ENCODE measurements at places on chromosomes 11 and 22.

DNA sequence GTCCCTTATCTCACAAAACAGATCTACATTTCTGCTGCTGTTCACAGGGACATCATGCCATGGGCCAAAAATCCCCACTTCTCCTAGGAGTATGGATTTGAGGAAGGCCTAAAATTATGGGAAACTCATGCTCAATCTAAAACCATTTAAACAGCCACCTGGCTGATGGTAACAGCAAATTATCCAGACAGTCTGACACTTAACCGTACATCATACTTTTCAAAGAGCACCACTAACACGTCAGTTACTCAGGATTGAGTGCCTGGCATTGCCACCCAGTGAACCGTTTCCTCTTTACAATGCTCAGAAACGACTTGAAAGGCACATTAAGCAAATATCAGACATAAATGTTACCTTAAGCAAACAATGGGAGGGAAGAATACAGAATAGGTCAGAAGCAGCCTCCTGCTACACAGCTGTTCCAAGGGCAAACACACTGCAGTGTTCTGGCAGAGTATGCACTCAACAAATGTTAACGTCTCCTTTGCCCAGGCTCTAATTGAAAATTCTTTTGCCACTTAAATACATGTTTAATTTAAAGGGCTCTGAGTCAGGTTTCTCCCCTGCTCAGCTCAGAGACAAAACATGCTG lies 18.8 kb upstream of the SLC36A4 start:
- no peak for DNase-seq

GRCh38 chr11:74675761-74676160 lies 55.5 kb downstream of the CHRDL2 start:
- no peak for DNase-seq

DNA sequence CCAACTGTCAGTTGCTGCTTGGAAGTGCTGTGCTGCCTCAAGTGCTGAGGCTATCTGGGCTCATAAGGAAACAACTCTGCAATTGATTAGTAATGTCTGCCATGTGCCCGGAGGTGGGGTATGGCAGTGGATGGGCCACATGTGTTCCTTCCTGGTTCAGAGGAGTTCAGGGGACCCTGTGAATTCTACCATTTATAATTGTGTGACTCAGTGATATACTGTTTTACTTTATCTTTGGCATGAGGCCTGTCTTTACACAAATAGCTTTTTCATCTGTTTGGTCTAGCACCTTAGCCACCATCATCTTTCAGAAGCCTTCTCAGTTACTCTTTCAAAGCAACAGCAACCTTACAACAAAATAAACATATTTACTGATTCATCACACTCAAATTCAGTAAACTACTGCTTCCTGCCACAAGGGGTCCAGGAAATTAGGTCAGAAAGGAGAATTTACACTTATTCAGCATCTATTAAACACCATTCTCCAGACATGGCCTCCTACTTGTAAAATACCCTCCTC lies 20.9 kb downstream of the DKK3 start:
- no peak for DNase-seq

- DNase-seq = no peak
Observed at GRCh38 chr11:113072237-113072858, 111.1 kb downstream of the NCAM1 start.

- DNase-seq = no peak
Observed at GRCh38 chr11:134531327-134532130, 119.5 kb upstream of the B3GAT1 start.

GRCh38 chr11:17550450-17551346 lies 3.6 kb downstream of the OTOG start:
- DNase-seq = no peak

DNA sequence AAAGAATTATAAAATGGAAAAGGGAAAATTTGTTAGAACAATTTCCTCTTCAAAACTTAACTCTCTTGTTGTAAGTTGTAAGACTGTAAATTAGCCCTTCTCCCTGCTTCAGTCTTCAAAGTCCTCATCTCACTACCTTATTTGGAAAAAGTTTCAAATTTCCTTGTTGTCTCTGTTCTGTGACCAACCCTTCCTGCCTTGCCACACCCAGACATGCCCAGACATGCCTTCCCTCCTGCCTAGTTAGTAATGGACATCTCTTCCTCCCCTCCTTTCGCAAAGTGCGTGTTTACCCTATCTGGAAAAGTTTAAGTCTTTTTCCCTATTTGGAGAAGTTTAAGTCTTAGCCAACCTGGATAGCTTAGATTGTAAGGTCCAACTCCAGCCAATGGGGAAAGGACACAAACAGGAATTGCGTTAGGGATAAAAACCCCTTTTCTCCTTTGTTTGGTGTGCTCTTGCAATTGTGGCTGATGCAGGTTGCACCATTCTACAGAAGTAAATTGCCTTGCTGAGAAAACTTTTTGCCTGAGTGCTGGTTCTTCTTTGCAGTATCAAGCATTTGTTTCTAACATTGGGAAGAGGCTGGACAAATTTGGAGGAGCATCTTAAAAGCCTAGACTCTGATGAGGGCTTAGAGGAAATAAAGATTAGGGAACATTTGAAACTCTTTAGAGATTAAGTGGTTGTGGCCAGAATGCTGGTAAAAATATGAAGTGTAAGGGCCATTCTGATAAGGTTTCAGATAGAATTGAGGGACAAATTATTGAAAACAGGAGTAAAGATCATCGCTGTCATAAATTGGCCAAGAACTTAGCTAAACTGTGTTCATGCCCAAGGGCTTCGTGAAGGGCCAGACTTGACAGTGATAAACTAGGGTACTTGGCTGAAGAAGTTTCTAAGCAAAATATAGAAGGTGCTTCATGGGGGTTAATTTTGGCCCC lies 15.4 kb downstream of the OR52K2 start:
- no peak for DNase-seq

DNA sequence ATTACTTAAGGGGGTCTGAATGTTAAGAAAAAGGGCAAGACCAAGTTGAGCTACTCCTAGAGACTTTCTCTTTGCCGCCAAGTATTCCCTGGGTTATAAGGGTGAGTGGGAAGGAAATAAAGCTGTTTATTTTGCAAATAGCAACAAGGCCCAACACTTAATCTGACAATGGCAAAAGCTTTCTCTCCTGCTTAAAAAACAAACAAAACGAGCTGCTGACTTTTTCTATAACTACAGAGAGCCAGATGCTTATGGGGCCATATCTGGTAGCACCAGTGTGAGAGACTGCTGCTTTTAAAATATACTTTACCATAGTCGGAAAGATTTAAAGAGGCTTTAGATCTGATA lies 2.3 kb upstream of the KDM2A start:
- no peak for DNase-seq

- DNase-seq = no peak
Observed at GRCh38 chr11:6022956-6023355, 7.6 kb downstream of the OR56A1 start.

GRCh38 chr22:29215012-29215860 lies 9.5 kb downstream of the EMID1 start:
- DNase-seq = no peak

DNA sequence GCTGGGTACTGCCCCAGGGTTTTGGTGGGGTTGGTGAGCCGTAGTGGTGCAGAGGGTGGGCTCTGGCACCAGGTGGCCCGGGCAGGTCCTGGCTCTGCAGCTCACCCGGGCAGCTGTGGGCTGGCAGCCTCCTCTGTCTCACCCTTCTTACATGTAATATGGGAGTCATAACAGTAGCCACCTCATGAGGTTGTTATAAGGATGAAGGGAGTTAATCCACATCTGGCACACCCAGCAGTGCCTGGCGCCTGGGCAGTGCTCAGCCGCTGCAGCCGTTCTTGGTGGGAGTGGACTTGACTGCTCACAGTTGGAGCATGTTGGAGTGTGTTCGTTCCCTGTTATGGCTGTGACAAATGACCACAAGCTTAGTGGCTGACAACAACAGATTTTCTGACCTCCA lies 28.7 kb downstream of the IGHMBP2 start:
- DNase-seq = no peak

- DNase-seq = no peak
Observed at GRCh38 chr11:117875382-117876058, 938 bp downstream of the FXYD6 start.

- no peak for DNase-seq
Observed at GRCh38 chr11:15654451-15654850, 539.7 kb downstream of the INSC start.

- no peak for DNase-seq
Observed at GRCh38 chr11:83132191-83132590, 24.7 kb upstream of the PCF11 start.

- peak; percentile 33 for DNase-seq
Observed at GRCh38 chr22:46267431-46268279, at the start of gene TTC38. TTC38 (plus strand) TSS chr22:46268008; CDS start chr22:46268040, 32 bp downstream.

GRCh38 chr11:45485070-45485707 lies 180.2 kb downstream of the CHST1 start:
- no peak for DNase-seq

DNA sequence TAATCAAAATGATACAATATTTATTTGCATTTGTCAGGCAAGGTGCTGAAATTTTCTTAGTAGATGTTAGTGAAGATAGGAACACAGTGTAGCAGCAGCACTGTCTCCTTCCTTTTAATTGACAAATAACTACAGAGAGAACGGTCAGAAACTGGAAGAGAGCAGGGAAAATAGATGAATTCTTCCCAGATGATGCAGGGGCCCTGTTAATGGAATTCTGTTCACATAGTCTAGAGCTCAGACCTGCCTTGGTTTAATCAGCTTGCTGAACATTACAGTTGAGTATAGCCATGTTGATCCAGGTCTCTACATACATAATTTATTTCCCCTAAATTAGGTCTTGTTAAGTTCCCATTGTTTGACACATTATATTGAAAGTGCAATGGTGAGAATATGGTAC lies 127.4 kb downstream of the SLC17A6 start:
- DNase-seq = no peak

DNA sequence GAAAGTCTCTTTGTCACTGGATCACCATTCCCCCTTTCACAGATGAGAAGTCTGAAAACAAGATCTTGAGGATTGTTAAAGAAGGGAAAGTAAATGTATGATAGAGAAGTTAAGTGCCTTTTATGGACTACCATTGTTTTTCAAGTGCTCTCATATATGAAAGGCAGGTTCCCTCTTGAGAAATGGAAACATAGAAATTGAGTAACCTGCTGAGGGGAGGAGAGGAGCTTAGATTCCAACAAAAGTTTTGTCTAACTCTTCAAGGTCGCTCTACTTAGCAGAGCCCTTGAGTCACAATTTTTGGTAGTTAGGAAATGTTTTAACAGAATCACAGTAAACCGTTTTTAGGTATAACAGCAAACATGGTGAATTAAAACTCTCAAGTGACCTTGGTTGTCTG lies 80.1 kb downstream of the SVIP start:
- no peak for DNase-seq

- DNase-seq = no peak
Observed at GRCh38 chr11:131423688-131424087, 53.3 kb downstream of the NTM start.

DNA sequence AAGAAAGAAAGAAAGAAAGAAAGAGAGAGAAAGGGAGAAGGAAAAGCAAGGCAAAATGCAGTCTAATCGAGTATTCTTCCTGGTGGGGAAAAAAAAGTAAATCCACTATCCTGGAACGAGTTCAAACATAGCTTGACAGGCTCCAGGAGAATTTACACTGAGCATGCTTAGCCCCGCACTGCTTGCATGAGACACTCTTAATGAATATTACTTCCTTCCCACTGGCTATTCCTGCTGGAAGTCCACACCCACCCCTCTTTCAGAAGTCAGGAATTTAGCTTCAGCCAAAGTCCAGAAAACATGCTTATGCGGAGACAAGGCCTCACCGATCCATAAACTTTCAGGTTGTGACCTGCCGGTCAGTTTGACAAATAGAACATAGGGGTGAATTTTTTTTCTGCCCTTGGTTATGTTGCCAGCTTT lies 251.8 kb upstream of the BLID start:
- DNase-seq = peak; percentile 43

- no peak for DNase-seq
Observed at GRCh38 chr11:7564803-7565202, 51.0 kb downstream of the PPFIBP2 start.

- no peak for DNase-seq
Observed at GRCh38 chr11:10382518-10382917, 72.5 kb upstream of the AMPD3 start.

DNA sequence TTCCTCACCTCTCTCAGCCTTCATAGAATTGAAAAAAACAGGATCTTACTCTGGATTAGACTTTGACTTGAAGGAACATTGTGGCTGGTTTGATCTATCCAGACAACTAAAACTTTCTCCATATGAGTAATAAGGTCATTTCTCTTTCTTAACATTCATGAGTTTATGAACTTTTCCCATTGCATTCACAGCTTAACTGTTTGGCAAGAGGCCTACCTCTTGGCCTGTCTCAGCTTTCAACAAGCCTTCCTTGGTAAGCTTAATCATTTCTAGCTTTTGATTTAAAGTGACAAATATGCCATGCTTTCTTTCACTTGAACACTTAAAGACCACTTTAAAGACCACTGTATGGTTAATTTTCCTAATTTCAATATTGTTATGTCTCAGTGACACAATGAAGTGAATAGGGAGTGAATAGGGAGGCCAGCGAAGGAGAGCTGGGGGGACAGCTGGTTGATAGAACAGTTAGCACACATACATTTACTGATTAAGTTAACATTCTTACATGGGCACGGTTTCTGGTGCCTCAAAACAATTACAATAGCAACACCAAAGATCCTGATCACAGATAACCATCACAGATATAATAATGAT lies 17.0 kb downstream of the IMMP1L start:
- peak; percentile 6 for DNase-seq

DNA sequence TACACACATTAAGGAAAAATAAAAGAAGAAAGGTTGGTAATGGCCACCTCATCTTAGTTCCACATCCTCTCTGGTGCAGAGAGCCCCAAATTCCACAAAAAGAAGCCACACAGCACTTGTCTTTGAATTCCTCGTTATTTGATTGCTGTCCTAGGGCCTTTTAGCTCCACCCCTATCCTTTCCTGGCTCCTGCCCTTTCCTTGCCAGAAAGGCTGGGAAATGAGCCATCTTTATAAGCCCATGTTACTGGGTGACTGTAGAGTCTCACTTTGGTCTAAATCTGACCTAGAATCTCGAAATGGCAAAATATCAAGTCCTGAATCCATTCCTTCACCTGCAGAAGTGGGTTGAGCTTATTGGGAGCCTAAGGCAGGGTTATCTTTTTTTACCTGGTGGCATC lies 4.3 kb upstream of the TMEM132A start:
- no peak for DNase-seq

DNA sequence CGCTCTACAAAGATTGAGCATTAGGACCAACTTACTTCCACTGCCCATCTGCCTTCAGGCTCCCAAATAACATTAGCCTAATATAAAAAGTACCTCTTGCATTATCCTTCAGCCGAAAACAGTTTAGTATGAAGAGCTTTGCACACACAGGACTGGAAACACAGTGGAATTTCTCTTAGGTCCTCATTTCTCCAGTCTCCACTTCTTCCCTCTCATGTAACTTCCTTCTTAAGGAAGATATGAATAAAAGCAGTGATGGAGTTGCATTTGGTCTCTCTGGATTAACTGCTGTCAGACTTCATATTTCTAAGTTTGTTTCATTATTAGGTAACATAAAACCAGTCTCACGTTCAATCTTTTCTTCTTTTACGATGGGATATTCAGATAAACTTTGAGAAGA lies 5.6 kb upstream of the MPEG1 start:
- no peak for DNase-seq

- no peak for DNase-seq
Observed at GRCh38 chr11:16909359-16910035, 104.7 kb downstream of the PLEKHA7 start.
